Tibial nerve (tissue), 4 donors: ENCODE measurements at places on chromosomes 5 and 9. TPM values are rescaled to one million over a fixed set of nuclear protein-coding genes. Genes with fewer than 3 reads are reported as not detected.

The OR1Q1 gene
- total RNA-seq = not detected

The SLC12A2 gene
- total RNA-seq = 49.8 TPM

The GAPT gene
- total RNA-seq = 2.1 TPM

The ZFP2 gene
- total RNA-seq = 2.4 TPM

The CER1 gene
- total RNA-seq = not detected

The PCDHA6 gene
- total RNA-seq = 1.9 TPM

The CDH9 gene
- total RNA-seq = not detected

The GARIN3 gene
- not detected for total RNA-seq

The TUBB4B gene
- total RNA-seq = 152 TPM

The ANGPTL2 gene
- 64.1 TPM for total RNA-seq

The CIZ1 gene
- 59.4 TPM for total RNA-seq

The PSAT1 gene
- total RNA-seq = 9.0 TPM

The PCDHGA8 gene
- total RNA-seq = 9.3 TPM

The NANS gene
- total RNA-seq = 35.2 TPM

The SLIT3 gene
- total RNA-seq = 19.3 TPM

The PCDHGA11 gene
- total RNA-seq = 8.6 TPM

The TRPM3 gene
- 8.1 TPM for total RNA-seq

The GALT gene
- 75.3 TPM for total RNA-seq

The ADGRV1 gene
- total RNA-seq = 1.9 TPM

The FABP6 gene
- total RNA-seq = not detected

The DND1 gene
- 1.3 TPM for total RNA-seq

The FOXD1 gene
- 33.9 TPM for total RNA-seq

The CDKN2A gene
- 11.6 TPM for total RNA-seq

The PCDHGB1 gene
- 6.8 TPM for total RNA-seq

The CEP78 gene
- total RNA-seq = 17.0 TPM

The ARHGEF39 gene
- 1.0 TPM for total RNA-seq

The SHISAL2B gene
- total RNA-seq = not detected

The CARD6 gene
- total RNA-seq = 12.0 TPM

The DOLK gene
- total RNA-seq = 13.1 TPM

The TMEM203 gene
- 23.1 TPM for total RNA-seq

The IER5L gene
- total RNA-seq = 23.4 TPM

The TPRN gene
- total RNA-seq = 12.3 TPM

The TLE1 gene
- total RNA-seq = 107 TPM

The DMRTA1 gene
- total RNA-seq = 2.1 TPM

The FBN2 gene
- total RNA-seq = 5.9 TPM

The OR13C5 gene
- total RNA-seq = not detected

The ARHGEF37 gene
- total RNA-seq = 53.0 TPM

The MELK gene
- 0.22 TPM for total RNA-seq

The TAF11L14 gene
- not detected for total RNA-seq
